GM12878 (cell line): ENCODE measurements at places on chromosomes 6 and 20. TPM values are rescaled to one million over a fixed set of nuclear protein-coding genes. Genes with fewer than 3 reads are reported as not detected.

The IL20RA gene
- 0.08 TPM in 1 of 2 replicates, not detected in the other for total RNA-seq

The PRRT1 gene
- 0.15 TPM in 1 of 2 replicates, not detected in the other for total RNA-seq

The GINS1 gene
- total RNA-seq = 33.8 and 35.6 TPM in 2 replicates

The RCAN2 gene
- total RNA-seq = not detected in 2 replicates

The C6orf132 gene
- 0.03 and 0.05 TPM in 2 replicates for total RNA-seq

GRCh38 chr6:156175433-156175832, 601.7 kb upstream of the ARID1B start:
- DNase-seq = no peak

GRCh38 chr6:145801021-145801420, 13.6 kb downstream of the FBXO30 start:
- DNase-seq = no peak

DNA sequence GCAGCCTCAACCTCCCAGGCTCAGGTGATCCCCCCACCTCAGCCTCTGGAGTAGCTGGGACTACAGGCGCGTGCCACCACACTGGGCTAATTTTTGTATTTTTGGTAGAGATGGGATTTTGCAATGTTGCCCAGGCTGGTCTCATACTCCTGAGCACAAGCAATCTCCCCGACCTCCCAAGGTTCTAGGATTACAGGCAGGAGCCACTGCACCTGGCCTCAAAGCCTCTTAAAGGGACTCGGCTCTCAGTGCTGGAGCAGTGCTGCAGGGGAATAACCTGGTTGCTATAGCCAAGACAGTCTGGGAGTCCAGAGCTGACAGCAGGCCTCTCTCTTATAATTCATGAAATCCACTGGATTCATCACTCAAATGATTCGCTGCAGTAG, 17.0 kb downstream of the GHRH start:
- DNase-seq = no peak

GRCh38 chr6:38198219-38198618, 378.7 kb downstream of the ZFAND3 start:
- no peak for DNase-seq

GRCh38 chr6:43823879-43824702, 54.1 kb downstream of the VEGFA start:
- DNase-seq = no peak

DNA sequence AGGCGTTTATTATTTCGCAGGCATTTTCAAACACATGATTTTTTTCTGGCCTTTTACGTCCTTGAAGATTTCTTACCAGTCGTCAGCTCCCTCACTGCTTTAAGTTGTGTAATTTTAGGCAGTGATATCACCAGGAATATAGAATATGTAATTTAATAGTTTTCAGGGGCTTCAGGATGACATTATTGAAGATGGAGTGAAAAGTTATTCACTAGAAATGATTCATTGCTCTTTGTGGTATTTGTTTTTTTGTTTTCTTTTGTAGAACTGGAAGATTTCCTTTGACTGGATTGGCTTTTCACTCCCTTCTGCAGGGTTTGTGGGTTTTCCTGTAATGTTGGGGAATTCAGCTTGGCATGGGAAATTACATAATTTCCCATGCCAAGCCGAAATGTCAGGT, 2.0 kb downstream of the LRRC1 start:
- no peak for DNase-seq

DNA sequence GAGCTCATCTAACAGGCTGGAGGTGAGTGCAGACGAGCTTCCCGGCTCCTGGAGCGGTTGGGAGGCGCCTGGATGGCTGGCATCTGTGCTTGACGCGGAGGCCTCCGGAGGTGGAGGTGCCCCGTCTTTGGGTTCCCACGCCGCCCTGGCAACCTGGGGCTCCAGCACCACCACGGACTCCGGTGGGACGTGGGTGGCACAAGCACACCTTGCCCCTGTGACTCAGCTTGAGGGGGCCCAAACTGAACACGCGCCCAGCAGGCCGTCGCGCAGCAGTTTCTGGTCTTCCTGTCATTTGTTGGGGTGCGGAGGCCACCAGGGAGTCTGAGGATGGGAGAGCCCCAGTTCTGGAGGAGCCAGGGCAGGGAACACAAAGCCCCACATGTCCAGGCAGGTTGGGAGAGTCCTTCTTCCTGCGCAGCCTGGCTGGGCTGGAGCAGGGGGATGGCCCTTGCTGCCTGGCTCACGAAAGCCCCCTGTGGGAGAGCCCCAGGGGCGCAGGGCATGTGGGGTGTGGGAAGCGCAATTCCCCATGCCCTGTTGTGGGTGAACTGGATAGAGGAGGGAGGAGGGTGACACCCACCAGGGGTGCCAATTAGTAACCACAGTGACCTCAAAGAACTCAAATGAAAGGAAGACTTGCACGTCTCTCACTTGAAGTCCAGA, 1378.6 kb upstream of the DEFB115 start:
- no peak for DNase-seq

DNA sequence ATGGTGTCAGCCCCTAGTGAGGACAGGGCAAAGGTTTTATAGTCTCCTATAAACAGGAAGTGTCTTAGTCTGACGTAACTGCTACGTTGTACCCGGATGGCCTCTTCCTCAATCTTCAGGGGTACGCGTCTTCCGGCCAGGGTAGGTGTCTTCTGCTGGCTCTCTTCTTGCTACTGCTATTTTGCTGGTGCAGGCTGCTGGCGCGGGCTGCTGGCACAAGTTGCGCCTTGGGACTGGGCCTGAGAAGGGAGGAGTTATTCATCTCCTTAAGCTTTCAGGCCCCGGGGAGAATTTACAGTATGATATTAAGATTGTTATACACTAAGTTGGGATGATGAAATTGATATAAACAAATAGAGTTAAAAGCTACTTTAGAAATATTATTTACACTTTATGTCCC, 74.4 kb downstream of the HDGFL1 start:
- DNase-seq = no peak

- DNase-seq = no peak
Observed at GRCh38 chr6:89281779-89282246, 33.3 kb downstream of the GABRR2 start.
